ENCODE measurements at places on chromosomes 5 and 9.

GRCh38 chr5:174503461-174504265 is 220.7 kb upstream of the MSX2 start:
- no peak for DNase-seq

DNA sequence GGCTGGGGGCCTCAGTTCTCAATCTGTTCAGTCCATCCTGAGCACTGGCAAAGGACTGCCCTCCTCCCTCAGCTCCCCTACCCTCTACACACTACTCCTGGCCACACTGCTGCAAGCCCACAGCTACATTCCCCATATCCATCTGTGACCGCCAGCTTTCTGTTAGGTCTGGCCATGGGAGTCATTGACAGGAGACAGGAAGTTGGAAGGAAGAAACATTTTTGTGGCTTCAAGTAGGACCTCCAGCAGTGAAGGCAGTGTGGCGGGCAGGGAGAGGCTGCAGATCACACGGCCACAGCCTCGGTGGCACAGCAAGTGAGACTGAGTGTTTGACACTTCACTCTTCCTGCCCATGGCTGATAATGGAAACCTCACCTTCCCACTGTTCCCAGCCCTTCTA is 55.9 kb downstream of the SECISBP2 start:
- no peak for DNase-seq

DNA sequence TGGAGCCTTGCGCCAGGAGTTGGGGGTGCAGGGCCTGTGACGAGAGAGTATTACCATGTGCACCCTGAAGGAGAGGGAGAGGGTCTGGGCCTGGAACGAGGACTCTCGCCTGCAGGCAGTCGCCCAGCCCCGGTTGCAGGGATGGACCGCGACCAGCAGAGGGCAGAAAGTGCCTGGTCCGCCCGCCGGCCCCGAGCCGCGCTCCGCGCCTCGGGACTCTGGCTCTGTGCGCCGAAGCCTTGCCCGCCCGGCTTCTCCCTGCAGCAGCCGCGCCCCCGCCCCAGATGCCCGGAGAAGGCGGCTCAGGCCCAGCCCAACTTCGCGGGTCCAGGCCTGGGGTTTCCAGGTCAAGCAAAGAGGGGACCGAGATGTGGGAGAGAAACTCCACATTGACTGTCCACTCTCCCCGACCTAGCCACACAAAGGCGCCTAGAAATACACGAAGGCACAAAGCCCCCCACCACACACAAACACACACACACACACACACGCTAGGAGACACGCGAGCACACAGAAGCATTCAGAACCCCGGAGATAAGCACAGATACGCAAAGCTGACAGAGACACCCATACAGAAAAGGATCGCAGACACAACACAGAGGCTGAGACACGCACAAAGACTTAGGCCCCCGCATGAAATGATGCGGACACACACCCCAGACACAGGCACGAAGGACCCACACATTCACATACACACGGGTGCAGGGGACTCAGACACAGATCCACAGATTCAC is 2.0 kb upstream of the LMX1B start:
- peak; percentile 72 for DNase-seq

DNA sequence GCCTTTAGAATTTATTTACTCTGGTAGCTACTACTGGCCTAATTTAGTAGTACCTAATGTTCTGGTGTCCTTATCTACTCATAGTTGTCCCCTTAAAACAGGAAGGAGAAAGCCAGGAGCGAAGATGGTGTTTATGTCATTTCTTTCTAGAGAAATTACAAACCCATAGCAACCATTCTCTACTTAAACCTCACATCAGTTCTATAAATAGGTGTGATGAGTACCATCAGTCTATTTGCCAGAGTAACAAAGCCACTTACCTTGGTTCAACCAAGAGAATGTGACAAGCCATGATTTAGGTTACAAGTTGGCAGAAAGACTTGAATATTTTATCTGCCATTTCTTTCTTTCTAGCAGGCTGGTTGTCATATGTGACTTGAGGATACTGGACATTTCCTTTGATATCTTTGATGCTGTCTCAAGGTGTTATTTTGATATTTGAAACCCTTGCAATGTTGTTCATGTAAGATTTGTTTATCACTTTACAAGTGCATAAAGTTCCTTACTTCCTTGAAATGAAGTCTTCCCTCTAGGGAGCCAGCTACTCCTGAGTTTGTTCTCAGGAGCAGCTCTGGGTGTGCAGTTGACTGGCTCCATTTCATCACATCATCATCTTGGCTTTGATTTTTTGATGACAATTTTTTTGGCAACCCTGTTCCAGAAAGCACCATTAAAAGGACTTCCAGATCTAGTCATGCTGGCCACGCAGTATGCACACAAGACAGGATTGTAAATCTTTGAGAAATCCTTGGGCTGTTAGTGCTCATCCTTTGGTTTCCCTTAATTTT is 286.8 kb downstream of the ARHGAP26 start:
- no peak for DNase-seq

DNA sequence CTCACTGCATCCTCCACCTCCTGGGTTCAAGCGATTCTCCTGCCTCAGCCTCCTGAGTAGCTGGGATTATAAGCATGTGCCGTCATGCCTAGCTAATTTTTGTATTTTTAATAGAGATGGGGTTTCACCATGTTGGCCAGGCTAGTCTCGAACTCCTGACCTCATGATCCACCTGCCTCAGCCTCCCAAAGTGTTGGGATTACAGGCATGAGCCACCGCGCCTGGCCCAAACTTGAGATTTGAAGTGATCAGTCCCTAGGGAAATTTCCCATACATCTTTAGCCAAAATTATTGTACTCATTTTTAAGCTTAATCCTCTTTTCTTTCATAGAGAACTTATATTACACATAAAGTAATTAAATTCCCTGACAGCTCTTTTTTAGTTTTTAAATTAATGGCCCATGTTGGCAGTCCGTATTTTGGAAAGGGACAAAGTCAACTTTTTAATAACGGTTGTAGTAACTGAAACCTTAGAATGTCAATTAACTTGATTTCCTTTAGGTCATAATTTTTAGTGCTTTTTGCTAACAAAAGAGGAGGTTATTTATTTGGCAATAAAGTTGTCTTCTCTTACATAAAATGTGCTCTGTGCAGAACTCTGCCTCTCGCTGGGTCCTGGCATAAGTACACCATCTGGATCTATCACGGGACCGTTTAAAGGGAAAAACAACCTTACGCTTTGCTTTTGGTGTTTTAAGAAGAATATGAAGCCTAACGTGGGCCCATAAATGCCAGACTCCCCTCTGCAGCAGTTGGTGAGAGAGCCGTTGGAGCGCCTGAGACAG is 142.3 kb upstream of the OTULINL start:
- DNase-seq = no peak

DNA sequence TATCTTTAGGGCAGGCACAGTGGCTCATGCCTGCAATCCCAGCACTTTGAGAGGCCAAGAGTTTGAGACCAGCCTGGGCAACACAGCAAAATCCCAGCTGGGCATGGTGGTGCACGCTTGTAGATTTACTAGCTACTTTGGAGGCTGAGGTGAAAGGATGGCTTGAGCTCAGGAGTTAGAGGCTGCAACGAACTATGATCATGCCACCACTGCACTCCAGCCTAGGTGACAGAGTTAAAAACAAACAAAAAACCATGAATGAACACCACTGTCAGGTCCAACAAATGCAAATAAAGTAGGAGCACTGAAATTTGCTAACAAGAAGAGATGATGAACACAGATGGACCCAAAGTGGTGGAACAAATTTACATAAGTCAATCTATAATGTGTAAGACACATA is 4.9 kb downstream of the PTBP3 start:
- no peak for DNase-seq

- DNase-seq = no peak
Measured at GRCh38 chr5:135221696-135222095, 177.3 kb downstream of the MACROH2A1 start.

DNA sequence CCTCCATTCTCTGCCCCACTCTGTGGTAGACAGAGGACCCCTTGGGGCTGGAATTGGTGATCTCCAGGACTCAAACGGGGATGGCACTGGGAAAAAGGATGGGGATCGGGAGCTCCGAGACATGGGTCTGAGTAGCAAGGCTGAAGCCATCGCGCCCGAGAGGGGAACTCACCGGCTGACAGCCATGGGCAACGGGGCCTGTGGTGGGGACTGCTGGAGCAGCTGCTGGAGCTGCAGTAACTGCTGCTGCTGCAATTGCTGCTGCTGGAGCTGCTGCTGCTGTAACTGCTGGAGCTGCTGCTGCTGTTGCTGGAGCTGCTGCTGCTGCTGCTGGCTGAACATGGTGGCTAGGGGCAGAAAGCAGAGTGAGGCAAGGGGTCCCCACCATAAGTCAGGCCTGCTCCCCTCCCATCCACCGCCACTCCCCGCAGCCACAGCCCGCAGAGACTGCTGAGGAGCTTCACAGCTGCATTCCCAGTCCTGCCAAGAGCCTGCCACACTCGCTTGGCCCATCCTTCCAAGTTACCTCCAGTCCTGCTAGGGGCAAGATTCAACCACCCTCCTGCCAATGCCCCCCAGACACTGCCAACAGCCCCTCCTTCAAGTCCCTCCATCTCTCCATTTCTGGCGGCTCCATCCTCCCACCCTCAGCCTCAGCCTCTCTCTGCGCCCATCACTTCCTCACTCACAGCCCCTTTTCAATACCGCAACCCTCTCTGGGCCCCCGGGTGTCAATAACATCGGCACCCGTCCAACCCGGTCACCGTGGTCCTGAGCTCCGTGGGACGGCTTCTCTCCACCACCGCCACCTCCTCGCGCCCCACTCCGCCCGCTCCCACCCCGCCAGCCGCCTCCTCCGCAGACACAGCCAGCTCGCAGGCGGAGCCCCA is 611 bp downstream of the CIZ1 start:
- peak; percentile 30 for DNase-seq

- DNase-seq = no peak
Measured at GRCh38 chr5:158390577-158390976, 531.6 kb upstream of the CLINT1 start.

- no peak for DNase-seq
Measured at GRCh38 chr9:35522700-35523099, 32.8 kb downstream of the RUSC2 start.

DNA sequence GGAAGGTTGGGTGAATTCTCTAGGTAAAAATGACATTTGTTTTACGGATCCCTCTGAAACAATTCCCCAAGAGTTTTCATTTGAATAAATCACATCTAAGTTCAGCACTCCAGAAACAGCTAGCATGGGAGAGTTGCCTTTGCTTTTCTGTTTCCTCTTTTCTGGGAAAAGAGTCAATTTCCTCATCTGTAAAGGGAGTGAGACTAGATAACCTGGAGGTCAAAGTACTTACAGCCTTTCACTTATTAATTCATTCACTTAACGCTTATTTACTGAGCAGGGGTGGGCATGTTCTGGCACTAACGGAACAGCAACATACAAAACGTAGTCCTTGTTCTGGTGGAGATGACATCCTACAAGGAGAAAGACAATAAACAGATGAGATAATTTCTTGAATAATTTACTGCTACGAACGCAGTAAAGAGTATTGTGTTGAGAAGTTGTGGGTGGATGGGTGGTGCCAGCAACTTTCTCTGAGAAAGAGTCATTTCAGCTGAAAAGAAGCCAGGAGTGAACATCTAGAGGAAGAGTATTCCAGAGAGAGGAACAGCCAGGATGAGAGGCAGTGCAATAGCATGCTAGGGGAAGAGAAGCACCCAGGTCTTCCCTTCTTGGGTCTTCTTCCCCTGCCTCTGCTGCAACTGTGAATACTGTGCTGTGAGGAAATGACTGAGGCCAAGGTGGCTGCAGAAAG is 335.6 kb downstream of the ZSWIM6 start:
- DNase-seq = no peak

DNA sequence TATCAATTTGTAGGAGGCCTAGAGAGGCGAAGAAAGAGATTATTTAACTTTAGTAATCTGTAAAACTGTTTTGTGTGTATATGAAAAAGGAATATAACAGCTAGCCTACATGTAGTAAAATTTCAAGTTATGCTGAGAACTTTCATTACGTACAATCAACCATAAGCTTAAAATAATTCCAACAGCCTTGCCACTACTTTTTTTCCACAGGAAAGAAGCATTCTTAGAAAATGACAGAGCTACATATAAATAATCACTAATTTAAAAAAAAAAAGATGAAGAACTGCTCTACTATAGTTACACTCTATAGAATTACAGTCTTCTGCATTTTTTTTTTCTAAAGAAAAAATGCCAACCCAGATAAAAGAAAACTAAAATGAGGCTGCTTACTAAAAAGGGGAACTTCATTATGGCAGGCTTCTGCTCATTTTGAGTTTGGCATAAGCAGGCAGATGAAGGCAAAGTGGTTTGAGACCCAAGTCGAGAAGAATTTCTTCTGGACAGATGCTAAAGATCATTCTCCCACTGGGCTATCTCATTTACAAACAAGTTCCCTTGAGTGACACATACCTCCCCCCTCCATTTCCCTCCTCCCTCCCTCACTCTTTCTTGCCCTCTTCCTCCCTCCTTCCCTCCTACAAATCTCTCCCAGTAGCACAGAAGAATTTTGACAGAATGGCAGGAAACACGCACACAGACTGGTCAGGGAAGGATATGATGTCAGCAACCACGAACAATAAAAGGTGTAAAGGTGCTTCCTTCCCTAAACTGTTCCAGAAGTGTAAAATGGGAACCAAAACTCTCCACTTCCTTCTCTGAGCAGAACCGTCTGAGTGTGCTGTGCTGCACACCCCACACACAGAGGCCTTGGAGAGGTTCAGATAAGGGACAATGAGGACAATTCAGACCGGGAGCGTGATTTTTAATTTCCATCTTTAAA is 56.1 kb downstream of the MEF2C start:
- DNase-seq = no peak

GRCh38 chr9:16039988-16040761 is 487.3 kb downstream of the CCDC171 start:
- DNase-seq = no peak

GRCh38 chr5:129163810-129164378 is 69.3 kb downstream of the ISOC1 start:
- DNase-seq = no peak

DNA sequence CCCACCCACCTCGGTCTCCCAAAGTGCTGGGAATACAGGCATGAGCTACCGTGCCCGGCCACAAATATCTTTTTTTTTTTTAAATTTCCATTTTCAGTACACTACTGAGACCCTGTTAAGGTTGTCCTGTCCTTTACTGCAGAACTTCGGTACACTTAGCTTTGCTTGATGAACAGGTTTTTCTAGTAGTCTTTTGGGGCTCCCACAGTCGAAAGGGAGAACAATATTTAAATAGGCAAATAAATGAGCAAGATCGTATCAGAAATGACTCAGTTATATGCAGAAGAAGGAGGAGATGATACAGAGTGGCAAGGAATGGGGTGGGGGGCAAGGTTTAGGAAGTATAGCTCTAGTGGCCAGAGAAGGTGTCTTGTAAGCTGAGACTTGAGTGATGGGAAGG is 52.7 kb downstream of the MSX2 start:
- DNase-seq = no peak

- no peak for DNase-seq
Measured at GRCh38 chr9:133117271-133118178, 3.5 kb downstream of the RALGDS start.

DNA sequence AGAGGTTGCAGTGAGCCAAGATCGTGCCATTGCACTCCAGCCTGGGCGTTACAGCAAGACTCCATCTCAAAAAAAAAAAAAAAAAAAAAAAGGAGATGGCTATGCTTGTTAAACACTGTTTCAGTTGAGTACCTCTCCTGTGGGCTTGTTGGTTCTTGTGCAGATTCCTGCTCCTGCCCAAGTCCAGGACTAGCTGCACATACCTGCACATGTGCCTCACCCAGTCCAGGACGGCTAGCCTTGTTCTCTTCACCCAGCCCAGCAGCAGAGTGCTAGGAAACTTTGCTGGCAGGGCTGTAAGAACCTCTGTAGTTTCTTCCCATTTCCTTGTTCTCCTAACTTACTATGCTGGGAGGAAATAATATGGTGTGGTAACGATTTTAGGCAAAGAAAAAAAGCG is 234.1 kb upstream of the DMRT1 start:
- no peak for DNase-seq

GRCh38 chr9:70615464-70616138 is 201.1 kb upstream of the KLF9 start:
- DNase-seq = no peak

Data from stimulated activated CD8-positive, alpha-beta memory T cell treated with anti-CD3 and anti-CD28 coated beads, Interleukin-2, amount 100 ng/mL, for 48 hours (primary cell).